ENCODE measurements at places on chromosomes 1 and 21.

GRCh38 chr1:105626276-105626987 is 1430.0 kb upstream of the PRMT6 start:
- no peak for DNase-seq

DNA sequence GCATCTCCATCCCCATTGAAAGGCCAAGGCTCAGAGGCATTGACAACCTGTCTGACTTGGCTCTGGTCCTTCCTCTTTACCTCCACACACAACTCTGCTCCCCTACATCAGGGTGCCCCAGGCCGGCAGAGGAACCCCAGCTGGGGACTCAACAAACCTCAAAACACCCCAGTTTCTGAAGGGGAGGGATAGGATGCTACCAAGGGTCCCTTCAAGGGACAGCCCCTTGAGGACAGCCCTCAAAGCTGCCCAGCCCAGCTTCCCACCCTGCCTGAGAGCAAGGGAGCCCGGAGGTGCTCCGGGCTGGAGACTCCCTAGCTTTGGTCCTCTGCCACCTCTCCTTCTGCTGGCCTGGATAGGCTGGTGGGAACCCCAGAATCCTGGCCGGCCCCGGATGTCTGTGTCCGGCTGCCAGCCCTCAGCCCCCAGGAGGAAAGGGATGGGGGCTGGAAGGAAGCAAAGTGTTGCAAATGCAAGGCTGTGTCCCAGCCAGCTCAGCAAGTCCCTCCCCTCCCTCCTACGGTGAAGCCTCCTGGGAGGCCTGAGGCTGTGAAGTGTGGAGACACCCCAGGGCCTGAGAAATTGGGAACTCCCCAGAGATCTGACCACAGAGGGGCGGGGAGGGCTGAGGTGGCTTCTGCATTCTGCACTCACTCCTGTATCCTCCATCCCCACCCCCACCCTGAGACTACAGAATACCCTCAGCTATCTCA is 1.1 kb upstream of the MARCKSL1 start:
- DNase-seq = peak; percentile 69

GRCh38 chr21:31665397-31665796 is 5.9 kb downstream of the SOD1 start:
- DNase-seq = no peak

DNA sequence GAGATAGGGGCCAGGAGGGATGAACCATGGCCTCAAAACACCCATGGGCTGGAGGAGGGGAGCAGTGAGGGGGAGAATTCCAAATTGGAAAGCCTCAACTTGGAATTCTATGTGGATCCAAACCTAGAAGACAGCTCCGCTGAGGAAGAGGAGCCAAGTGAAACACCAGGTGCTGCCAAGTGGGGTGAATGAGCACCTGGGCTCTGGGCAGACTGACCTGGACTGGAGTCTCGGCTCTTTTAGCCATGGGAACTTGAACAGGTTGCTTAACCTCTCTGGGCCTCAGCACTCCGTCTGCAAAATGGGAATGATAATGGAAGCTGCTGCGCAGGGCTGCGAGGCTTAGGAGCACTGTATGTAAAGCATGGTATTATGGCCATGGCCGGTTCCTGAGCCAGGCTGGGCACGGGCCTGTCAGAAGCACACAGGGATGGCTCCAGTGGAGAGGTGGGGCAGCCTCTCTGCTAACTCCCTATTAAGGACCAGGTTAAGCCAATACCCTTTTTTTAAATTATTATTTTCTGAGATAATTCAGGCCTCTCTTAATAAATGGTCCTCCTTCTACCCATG is 81.5 kb downstream of the SYT2 start:
- DNase-seq = no peak

- no peak for DNase-seq
Observed at GRCh38 chr1:156803086-156803851, 13.4 kb downstream of the SH2D2A start.
